Sigmoid colon (tissue), 7 donors: ENCODE measurements at places on chromosomes 2 and 18. TPM values are rescaled to one million over a fixed set of nuclear protein-coding genes. Genes with fewer than 3 reads are reported as not detected.

CAVIN2 gene
- 191 TPM for total RNA-seq

MOGAT1 gene
- not detected for total RNA-seq

- no peak overlapping the region for H3K27ac ChIP-seq
- no peaks in the 10 kb centered on the region for H3K27me3 ChIP-seq
- H3K36me3 ChIP-seq: no peaks in the 10 kb centered on the region
- H3K4me1 ChIP-seq: peaks cover 2% of the 10 kb centered on the region
Measured at GRCh38 chr18:50826027-50826426, 6.2 kb upstream of the MRO start.

- no peak overlapping the region for H3K27ac ChIP-seq
- no peaks in the 10 kb centered on the region for H3K36me3 ChIP-seq
- H3K4me1 ChIP-seq: no peaks in the 10 kb centered on the region
- H3K27me3 ChIP-seq: no peaks in the 10 kb centered on the region
- no peak overlapping the region for H3K4me3 ChIP-seq
Measured at GRCh38 chr2:68336192-68336591, 16.4 kb upstream of the CNRIP1 start.

GRCh38 chr2:8458503-8459459, 223.1 kb upstream of the ID2 start:
- no peak overlapping the region for H3K27ac ChIP-seq
- H3K4me1 ChIP-seq: peaks cover 8% of the 10 kb centered on the region
- peak; percentile 35 for DNase-seq

DNA sequence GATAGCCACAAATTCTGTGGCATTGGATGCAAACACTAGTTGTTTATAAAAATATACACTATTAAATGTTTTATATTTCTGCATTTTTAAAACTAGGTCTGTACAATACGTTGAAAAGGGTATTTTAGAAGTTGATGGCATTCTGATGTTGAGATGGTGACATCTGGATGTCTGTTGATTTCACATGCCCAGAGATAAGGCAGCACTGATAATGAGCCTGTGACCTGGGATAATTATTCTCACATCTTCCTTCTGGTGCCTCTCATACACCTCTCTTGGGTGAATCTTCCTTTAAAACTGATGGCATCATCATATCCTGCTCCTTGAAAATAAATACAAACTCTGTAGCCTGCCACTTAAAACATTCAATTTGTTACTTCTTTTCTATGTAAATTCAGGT, 208.6 kb downstream of the NYAP2 start:
- no peaks in the 10 kb centered on the region for H3K4me1 ChIP-seq
- H3K27ac ChIP-seq: no peak overlapping the region
- no peak for DNase-seq
- H3K27me3 ChIP-seq: no peaks in the 10 kb centered on the region
- no peak overlapping the region for H3K4me3 ChIP-seq
- H3K36me3 ChIP-seq: no peaks in the 10 kb centered on the region

DNA sequence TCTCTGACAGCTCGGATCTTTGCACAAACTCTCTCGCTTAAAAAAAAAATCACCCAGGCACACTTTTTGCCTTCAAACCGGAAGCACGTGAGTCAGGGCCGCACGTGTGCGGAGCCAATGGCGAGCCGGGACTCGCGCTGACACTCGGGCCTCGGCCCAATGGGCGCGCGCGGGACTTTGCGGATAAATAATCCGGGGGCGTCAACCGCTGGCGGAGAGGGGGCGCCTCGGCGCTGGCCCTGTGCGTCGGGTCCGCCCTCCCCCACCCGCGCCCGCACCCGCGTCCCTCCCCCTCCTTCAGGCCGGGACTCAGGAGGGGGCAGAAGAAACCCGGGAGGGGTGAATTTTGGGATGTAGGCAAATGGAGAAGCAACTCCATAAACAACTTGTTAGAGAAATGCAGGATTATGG, 319 bp upstream of the EN1 start:
- peak overlapping the region; percentile 34 for H3K4me3 ChIP-seq
- no peak overlapping the region for H3K27ac ChIP-seq
- H3K27me3 ChIP-seq: peaks cover 91% of the 10 kb centered on the region
- no peaks in the 10 kb centered on the region for H3K36me3 ChIP-seq
- DNase-seq: no peak

- H3K4me1 ChIP-seq: no peaks in the 10 kb centered on the region
- no peaks in the 10 kb centered on the region for H3K27me3 ChIP-seq
- no peak for DNase-seq
- H3K4me3 ChIP-seq: no peak overlapping the region
Measured at GRCh38 chr2:144325086-144325485, 194.8 kb downstream of the ZEB2 start.

GRCh38 chr2:119873350-119874315, 113.9 kb downstream of the PTPN4 start:
- H3K27me3 ChIP-seq: no peaks in the 10 kb centered on the region
- no peak overlapping the region for H3K27ac ChIP-seq
- no peaks in the 10 kb centered on the region for H3K4me1 ChIP-seq
- H3K36me3 ChIP-seq: no peaks in the 10 kb centered on the region
- no peak for DNase-seq

MAP2 gene
- total RNA-seq: 21.8 TPM

DNA sequence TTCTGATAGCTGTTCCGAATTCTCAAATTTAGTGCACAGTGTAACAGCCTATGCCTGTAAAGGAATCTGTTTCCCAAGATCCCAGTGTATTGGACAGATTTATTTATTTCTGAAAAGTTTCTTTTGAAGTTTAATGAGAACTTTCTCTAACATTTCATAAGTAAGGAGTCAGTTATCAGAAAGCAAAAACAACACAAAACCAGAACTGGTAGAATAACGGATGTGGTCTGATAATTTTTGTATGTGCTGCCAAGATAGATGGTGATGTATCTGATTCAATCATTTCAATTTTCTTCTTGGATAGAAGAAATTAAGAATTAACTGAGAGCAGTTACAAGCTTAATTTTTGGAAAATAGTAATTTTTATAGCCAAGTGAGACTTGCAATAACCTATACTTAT, 374.3 kb downstream of the SOCS6 start:
- no peaks in the 10 kb centered on the region for H3K4me1 ChIP-seq
- no peak overlapping the region for H3K27ac ChIP-seq
- H3K4me3 ChIP-seq: no peak overlapping the region
- DNase-seq: no peak
- H3K36me3 ChIP-seq: no peaks in the 10 kb centered on the region

DNA sequence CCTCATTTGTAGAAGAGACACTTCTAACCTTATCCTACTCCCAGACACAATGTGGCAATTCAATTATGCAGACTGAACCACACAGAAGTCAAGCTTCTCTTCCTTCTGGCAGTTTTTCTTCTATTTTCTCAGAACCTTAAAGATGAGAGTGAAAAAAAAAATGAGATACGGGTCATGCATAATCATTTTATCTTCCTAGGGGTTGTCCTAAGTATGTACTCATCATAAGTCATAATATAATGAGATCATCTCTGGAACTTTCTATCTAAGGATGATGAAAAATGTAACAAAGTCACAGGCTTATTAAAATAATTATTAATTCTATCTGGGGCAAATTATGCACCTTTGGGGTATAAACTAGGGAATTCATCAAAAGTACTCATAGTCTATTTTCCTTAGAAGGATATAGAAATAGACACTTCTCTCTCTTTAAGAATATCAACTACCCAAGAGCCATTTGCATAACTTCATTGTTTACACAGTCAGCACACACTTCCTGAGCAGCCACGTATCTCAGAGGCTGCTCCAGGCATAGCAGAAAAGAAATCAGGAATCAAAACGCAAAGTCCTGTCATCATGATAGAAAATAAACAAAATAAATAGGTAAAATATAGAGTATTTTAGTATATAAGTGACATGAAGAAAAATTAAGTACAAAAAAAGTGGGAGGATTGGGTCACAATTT, 345.9 kb upstream of the SPHKAP start:
- DNase-seq: no peak
- H3K27ac ChIP-seq: no peak overlapping the region

DYSF gene
- 12.5 TPM for total RNA-seq

DNA sequence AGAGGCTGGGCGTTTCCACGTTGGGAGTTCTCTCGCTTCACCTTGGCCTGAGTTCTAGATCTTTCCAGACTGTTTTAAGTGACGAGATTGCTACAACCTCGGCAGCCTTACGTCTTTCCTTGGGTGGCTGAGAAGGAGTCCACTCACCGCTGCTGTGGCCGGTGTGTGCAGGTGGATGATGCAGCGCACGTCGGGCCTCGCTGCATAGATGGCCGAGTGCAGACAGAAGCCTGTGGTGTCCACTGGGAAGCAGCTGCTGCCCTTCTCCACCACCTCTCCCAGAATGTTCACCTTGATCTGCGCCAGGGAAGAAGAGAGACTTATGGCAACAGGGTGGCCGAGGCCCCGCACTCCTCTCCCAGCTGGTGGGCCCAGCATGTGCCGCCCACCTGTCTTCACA, 75.7 kb downstream of the ADD2 start:
- no peaks in the 10 kb centered on the region for H3K4me1 ChIP-seq
- no peaks in the 10 kb centered on the region for H3K27me3 ChIP-seq
- peak; percentile 22 for DNase-seq
- no peak overlapping the region for H3K4me3 ChIP-seq
